ENCODE measurements at places on chromosomes 2 and 18.

GRCh38 chr2:211035548-211036185 is 479.3 kb downstream of the CPS1 start:
- no peak for DNase-seq

- no peak for DNase-seq
These were observed 360.6 kb upstream of the TNP1 start for GRCh38 chr2:217220228-217221013.

DNA sequence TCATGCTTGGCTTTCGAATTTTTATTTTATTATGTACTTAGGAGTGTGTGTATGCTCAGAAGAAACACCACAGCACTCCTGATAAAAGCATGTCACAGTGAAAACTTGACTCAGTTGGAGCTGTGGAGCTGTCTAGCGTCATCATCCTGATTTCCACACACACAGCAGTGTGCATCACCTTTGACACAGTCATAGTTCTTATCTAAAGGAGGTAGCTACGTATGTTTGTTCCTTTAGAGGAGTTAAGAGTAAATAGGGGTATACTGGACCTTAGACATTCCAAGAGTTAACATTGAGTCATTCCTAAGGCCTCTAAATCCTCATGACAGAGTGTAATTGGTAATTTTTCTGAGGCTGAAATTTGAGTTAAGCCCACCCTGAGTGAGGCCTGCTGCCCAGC is 96.9 kb downstream of the PHLPP1 start:
- no peak for DNase-seq

- DNase-seq, result no peak
These were observed 241.2 kb downstream of the ANAPC1 start for GRCh38 chr2:111642586-111643327.

DNA sequence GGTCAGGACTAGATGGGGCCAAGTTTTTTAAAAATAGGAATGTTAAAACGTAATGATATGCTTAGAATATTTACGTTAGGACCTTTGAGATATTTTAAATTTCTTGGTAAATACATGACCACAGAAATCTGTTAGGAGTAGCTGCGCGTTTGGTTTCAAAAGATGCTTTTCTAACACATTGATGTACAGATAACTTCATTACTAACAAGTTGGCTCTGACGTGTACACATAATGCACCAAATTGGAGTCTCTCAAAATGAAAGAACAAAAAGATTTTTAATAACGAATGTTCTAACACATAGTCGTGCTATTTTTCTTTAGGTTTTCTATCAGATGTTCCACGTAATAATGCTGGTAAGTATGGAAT is 608 bp downstream of the PHOSPHO2 start:
- DNase-seq, result no peak

DNA sequence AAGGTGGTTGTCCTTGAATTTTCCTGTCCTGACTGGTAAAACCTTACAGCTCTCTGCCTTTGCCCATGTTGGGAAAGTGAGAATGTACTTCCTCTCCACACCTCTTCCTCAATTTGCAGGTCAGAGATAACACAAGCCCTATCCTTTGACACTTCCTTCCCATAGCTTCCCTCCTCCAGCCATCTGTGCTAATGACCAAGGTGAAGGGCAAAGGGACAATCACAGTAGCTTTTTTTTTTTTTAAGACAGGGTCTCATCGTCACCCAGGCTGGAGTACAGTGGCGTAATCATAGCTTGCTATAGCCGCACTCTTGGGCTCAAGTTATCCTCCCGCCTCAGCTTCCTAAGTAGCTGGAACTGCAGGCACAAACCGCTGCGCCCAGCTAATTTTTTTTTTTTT is 24.3 kb upstream of the STPG4 start:
- DNase-seq, result no peak

GRCh38 chr2:230422149-230422548 is 6.1 kb downstream of the SP100 start:
- DNase-seq, result no peak

- DNase-seq, result no peak
These were observed 72.4 kb downstream of the MYCN start for GRCh38 chr2:16012626-16013358.

GRCh38 chr2:236162882-236163470 is 5.2 kb downstream of the GBX2 start:
- DNase-seq, result no peak

DNA sequence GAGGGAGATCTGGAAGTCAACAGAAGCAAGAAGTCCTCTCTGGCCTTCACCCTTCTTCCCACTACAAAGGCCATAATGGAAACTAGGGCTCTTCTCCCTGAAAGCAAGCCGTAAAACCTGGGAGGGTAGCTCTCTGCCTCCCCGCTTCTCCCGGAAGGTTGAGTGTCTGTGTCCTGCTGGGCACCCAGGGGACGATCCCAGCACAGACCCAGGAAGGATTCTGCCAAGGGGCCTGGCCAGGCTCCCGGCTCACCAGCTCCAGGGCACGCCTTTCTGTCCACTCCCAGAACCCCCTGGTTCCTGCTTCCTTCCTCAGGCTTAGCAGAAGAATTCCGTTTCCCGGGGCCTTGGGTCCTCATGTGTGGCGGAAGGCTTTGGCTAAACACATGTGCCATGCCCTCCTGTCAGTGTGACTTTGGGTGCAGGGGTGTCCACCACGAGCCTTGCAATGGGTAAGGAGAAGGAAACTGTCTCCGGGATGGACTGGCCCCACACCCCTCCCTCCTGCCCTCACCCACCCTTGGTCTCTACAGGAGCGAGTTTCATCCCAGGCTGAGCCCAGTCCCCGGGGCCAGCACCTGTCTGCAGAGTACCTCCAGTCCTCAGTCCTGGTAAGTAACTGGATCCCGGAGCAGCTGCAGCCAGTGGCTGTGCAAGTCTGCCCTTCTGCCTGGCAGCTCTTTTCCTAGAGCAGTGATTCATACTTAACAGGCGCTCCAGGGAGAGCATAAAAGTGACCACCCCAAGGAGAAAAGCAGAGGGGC is 135.8 kb downstream of the TPO start:
- no peak for DNase-seq

DNA sequence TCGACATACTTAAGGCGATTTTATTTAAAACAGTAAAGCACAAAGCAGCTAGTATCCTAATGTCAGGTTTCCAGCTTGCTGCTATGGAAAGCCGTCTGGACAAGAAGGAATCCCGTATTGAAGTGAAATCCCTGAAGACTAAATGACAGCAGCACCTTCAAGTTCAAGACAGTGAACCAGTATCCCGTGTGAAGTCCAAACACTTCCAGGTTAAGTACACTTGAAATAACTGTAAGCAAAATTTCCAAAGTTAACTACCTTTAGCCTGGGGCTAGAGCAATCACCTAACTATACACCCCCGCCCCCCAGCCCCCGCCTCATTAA is 1.2 kb downstream of the MBOAT2 start:
- DNase-seq, result no peak

DNA sequence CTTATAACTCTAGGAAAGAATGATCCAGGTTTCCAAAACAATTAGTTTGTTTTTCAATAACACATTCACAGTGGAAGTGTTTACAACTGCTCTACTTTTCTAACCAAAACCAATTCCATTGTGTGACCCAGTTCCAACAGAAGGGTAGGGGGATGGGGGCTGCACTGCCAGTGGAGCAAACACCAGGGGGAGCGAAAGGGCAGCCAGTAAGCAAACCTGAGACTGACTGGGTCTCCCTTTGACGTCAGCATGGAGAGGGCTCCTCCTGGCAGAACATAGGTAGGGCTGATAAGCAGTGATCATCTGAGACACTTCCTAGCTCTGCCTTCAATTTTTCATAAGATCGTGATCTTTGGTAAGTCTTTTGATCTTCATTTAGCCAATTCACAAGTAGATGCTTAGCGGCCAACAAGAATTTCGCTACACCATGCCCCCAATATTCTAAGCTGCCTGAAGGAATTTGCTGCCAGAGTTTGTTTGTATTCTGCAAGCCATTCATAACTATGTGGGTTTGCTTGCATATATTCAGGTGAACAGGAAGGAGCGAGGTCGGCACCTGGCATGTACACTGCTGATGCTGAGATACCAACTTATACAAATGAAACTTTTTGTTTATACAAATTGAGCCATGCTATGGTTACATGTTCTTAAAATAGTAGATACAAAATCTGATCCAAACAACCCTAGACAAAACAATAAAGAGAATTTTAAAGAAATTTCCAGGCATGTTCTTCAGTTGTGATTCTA is 45.9 kb downstream of the ST6GAL2 start:
- no peak for DNase-seq

DNA sequence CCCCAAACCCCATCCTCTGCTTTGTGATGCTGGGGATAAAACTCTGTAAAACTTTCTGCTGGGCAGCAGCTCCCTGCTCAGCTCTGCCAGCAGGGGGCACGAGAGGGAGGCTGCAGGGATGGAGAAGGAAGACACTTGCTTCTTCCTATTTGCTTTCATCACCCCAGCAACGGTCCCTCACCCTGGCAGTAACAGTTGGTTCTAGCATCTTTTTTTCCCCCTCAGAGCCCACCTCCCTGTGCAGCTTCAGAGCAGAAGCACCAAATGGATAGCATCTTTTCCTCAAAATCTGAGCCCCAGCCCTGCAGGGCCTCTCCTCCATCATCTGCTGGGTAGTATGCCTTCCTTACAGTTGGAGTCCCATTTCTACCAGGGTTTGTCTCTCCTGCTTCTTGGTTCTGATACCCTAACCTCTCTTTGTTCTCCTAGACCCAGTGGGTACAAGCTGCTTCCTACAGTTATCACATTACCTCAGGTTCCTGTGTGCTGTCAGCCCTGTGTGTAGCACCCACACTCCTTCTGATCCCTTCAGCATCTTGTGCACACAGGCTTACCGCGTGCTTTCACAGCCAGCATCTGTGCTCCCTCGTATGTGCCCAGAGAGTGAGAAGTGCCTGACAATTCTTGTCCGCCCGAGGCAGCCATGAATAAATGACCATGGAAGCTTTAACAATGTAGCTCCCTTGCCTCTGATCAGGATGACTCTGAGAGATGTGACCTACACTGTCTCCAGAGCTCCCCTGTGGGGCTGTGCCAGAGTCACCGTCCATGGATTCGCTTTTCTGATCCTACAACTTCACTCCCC is 14.5 kb downstream of the CKAP2L start:
- DNase-seq, result no peak

GRCh38 chr2:100104718-100105677 is 37.4 kb downstream of the AFF3 start:
- DNase-seq, result no peak

DNA sequence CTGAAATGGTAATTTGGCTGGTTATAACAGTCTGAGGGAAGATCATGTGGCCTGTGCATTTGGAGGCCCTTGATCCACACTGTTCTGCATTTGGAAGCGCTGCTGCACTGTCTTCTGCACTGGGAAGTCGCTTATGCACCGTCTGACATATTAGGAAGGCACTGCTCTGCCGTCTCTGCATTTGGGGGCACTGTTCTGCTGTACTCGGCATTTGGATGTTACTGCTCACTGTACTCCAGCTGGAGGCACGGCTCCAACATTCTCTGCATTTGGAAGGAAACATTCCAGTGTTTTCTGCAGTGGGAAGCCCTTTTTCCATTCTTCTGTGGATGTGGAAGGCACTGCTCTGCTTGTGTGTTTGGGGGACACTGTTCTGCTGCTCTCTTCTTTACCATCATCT is 9.6 kb upstream of the PROM2 start:
- no peak for DNase-seq

GRCh38 chr18:31666055-31666454 is 18.3 kb downstream of the B4GALT6 start:
- no peak for DNase-seq

DNA sequence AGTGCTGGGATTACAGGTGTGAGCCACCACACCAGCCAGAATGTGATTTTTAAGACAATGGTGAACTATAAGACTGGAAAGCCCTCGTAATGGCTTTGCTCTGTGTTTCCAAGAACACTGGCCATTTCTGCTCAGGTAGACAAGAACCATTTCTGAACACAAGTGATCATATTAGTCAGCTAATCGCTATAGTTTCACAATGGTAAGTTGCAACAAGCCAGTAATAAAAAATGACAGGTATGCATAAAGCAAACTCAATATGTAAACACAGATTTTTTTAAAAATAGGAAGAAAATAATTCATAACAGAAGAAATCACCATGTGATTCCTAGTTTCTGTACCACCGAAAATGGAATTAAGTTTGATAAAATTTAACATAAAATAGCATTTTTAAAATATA is 166.5 kb downstream of the THADA start:
- no peak for DNase-seq

DNA sequence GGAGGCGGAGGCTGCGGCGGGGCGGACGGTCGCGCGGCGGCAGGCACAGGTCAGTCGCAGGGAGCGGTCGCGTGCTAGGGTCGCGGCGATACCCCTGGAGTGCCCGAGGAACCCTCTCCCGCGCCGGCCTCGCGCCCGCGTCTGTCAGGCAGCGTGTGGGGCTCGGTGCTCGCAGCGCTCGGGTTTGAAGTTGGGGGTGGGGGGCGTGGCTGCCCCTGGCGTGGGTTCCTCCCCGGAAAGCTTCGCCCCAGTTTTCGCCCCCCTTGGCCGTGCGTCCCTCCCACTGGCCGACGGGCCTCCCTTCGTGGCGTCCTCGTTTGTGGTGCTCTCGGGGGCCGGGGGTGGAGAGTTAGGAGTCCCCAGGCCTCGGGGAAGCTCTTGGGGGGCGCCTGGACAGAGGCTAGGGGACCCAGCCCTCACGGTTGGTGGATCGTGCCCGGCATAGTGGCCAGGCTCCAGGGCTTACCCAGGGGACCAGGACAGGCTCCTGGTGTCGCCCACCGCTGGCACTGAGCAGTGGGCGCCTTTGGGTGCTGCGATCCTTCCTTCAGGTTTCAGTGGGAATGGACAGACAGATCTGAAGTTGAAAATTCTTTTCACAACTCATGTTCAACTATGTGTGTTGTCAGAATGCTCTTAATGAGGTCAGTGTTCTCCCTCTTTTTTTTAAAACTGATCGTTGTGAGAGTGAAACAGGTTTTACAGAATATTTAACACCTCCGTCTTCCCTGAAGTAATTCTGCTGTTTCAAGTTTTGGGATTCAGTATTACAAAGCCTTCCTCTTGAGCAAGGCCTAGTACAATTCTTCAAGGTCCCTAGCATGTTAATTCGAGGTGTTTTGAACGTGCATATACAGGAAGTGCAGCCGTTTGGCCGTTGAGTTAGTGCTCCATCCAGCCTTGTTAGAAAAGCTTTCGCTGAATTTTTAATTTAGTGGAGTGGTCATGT is 604 bp downstream of the RALBP1 start:
- no peak for DNase-seq

DNA sequence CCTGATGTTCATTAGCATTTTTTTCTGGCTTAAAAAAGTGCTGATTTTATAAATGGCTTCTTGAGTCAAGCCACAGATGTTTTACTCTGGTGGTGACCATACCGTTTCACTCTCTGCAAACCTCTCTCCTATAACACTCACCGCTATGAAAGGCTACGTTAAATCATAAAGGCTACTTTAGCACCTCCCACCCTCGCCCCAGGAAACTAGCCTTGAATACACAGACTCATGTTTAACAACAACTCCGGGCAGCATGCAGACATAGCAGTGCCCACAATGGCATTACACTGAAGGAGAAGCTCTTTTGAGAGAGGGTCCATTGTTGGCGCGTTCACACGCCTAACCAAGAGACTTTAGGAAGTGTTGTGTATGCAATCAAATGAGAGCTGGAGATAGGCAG is 5.6 kb downstream of the MYT1L start:
- peak; percentile 38 for DNase-seq

Measured in NCI-H187 treated with DMSO at 0.1 percent for 48 hours (cell line).